ENCODE measurements at places on chromosomes 16 and 17. TPM values are rescaled to one million over a fixed set of nuclear protein-coding genes. Genes with fewer than 3 reads are reported as not detected.

Gene TCAP
- total RNA-seq: 0.96 TPM

- DNase-seq: no peak
These were observed 220.4 kb downstream of the CBLN1 start for GRCh38 chr16:49061137-49061714.

GRCh38 chr16:52584354-52585320 is 37.7 kb upstream of the TOX3 start:
- no peak for DNase-seq

GRCh38 chr17:44761932-44762810 is 3.4 kb downstream of the ADAM11 start:
- DNase-seq: no peak

GRCh38 chr17:64209983-64210382 is 53.1 kb downstream of the TEX2 start:
- DNase-seq: no peak

GRCh38 chr17:4588391-4588790 is 4.1 kb downstream of the SMTNL2 start:
- DNase-seq: no peak

- no peak for DNase-seq
These were observed 32.3 kb downstream of the GJC1 start for GRCh38 chr17:44797802-44798201.

Data from mucosa of descending colon (tissue), 3 donors.